ENCODE measurements at places on chromosomes 2 and 18. TPM values are rescaled to one million over a fixed set of nuclear protein-coding genes. Genes with fewer than 3 reads are reported as not detected.

DNA sequence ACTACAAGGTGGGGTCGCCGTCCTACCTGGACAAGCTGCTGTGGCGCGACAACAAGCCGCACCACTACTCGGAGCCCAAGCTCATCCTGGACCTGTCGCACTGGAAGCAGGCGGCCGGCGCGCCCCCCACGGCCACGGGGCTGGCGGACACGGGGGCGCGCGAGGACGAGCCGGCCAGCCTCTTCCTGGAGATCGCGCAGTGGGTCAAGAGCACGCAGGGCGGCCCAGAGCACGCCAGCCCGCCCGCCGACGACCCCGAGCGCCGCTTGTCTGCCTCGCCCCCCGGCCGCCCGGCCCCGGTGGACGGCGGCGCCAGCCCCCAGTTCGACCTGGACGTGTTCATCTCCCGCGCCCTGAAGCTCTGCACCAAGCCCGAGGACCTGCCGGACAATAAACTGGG, 90.4 kb downstream of the MRO start:
- no peak for DNase-seq

DNA sequence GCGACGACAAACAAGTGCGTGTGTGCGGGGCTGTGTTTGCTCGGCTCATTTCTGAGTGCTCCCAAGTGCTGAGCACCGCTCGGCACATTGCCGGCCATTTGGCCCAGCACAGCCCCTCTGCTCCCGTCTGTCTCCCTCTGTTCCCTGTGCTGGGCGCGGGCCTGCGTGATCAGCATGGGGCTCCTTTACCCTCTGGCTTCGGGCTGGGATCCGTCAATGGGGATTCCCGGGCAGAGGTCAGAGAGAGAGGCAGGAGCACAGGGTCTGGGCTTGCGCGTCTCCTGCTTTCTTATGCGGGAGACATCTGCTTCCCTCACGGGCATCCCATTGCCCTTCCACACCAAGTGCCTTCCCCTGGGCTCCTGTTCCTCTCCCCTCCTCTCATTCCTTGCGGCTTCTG, 234.0 kb downstream of the ACKR3 start:
- no peak for DNase-seq

GRCh38 chr2:197386242-197386641, 48.6 kb downstream of the SF3B1 start:
- DNase-seq, result no peak

DNA sequence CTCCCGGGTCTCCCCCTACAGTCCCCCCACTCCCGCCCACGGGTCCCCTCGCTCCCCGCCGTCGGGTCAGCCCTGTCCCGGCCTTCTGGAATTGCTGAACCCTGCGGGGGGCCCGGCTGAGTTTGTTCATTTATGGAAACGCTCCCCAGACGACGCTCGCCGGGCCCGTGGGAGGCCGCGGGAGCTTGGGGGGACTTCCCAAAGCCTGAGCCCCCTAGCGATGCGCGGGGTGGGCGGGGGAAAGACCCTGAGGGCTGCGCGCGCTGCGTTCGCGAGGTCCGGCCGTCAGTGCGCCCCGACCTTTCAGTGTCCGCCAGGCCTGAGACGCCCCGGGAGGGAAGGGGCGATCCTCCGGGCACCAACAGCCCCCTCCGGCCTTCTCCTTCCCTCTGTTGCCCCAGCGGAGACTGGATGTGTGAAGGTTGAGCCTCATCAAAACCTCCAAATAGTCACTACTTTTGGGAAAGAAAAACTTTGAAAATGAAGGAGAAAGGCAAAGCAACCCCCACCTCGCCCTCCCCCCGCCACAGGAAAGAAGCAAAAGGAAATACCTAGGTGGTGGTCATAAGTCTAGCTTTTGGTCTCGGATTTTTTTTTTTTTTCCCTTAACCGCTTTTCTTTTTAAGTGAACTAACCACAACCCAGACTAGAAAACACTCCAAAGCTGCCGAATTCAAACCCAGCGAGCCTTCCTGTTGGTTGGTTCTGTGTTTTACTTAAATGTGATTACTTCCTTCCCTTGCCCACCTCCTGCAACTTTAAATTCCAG, 509 bp upstream of the CYS1 start:
- DNase-seq, result no peak

The RAB27B gene
- 0.13 TPM for polyA plus RNA-seq

The ALPG gene
- polyA plus RNA-seq, result not detected

The CYP26B1 gene
- polyA plus RNA-seq, result 0.83 TPM

The MRPL44 gene
- 19.0 TPM for polyA plus RNA-seq
